GM23248 (cell line): ENCODE measurements at places on chromosomes 7 and 10.
A peak's percentile ranks its signal among the peaks of the same experiment; 100 is the strongest.

DNA sequence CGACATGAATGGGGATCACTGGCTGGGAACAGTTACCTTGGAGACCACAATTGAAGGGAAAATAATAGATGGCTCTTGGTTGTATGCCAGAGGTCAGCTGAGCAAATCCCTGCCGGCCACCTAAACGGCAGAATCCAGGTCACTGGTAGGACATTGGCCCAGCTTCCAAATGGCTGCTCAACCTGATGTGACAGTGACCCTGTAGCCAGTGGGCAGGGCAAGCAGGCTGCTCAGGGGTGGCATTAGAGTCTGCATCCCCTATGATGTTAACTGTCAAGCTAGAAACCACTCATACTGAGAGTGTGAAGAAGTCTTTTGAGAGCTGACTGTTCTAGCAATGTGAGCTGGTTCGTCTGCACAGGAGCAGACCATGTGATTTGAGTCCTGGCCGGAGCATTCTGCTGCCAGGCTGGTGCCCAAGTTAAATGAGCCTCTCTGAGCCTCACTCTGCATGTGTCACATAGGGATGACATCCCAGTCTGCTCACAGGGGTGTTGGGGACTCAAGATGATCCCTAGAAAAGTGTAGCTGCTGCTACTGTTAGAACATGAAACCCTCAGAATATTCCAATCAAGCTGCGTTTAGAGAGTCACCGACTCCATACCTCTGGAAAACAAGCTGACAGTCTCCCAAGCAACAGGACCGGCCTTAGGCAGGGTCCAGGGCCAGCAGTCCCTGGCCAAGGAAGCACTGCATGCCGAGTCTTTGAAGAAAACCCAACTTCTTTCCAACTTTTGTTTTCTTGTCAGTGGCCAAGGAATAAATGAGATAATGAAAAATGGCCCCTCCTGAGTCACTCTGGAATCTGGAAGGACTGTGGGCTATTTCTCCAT is 69.7 kb downstream of the VWA2 start:
- DNase-seq, result peak; percentile 65

GRCh38 chr7:112405286-112405685 is 45.0 kb upstream of the IFRD1 start:
- no peak for DNase-seq

GRCh38 chr7:6228361-6229229 is 43.8 kb downstream of the CYTH3 start:
- DNase-seq, result peak; percentile 70

DNA sequence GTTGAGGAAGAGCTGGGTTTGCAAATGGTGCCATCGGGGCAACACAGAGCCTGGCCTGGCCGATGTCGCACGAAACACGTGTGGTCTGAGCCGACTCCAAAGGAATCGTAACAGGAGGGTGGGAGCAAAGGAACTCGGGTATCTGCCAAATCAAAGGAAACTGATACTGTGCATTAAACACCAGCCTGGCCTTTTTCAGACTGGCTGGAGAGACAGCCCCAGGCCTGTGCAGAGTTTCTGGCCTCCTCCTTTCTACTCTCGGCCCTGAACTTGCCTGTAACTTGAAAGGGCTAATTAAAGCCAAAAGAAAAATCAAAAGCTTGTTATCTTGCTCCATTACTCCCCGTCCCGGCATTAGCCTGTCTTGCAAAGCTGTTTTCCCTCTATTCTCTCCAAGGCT is 71.4 kb downstream of the PLXNA4 start:
- DNase-seq, result no peak

GRCh38 chr7:90178679-90179278 is 24.5 kb downstream of the STEAP1 start:
- peak; percentile 95 for DNase-seq

DNA sequence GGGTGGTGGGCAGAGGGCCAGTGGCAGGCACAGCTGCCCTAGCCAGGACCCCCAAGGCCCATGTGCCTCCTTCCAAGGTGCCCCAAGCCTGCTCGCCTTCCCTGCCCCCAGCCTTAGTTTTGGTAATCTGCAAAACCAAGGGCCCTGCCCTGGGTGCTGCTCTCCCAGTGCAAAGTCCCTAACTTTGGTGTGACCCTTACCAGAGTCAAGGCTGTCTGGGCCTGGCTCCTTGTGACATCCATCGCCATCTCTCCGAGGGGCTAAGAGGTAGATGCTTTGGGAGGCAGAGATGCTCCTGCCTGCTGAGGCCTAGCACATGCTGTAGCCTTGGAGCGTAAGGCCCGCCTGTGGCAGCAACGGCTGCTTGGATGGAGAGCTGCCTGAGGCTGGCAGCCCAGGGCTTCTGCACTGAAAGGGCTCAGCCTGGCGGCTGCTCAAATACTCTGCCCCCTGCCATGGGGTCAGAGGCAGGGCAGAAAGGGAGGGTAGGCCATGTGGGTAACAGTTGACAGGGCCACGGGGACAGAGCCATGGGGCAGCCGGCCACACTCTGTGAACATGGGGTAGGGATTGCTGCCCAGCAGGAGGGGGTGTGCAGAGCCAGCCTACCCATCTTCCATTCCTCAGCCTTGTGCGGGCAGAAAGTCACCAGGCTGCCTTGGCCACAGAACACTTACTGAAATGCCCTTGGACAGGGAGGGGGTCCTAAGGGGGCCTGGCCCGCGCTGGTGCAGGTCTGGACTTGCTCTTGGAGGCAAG is 17.9 kb upstream of the MYL7 start:
- DNase-seq, result no peak

DNA sequence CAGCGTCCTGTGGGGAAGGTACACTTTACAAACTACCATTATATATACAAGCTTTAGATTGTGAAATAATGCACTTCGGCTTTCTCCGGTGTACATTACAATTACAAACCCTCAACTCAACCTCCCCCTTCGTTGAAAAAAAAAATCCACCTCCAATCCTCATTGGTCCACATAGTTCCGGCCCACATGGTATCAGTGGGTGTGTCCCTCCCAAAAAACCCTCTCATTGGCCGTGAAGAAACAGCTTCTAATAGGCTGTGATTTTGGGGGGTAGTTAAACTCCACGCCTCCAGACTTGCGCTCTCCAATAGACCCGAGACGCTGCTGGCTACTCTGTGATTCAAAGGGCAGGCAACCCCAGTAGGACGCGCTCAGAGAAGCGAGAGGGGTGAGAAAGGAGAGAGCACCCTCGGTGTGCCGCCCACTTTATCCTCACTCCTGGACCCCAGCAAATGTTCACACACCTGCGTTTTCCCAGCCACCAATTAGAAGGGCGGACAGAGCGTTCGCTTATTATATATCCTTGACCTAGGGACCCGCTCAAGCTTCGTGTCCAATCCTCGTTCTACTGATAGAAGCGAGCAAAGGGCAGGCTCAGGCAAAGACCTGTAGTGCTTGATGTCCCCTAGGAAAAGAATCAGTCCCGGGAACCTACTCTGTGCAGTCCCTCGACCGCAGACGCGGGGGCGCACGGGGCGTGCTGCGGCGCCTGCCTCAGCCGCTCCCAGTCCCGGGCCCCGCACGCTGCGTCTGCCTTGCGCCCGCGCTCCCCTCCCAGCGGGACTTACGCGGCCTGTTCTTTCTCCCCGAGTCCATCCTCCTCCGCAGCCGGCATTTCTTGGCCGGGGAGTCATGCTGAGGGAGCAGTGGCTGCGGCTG is 991 bp downstream of the PANK1 start:
- DNase-seq, result peak; percentile 97

GRCh38 chr10:43846187-43846680 is 197.6 kb upstream of the ZNF32 start:
- peak; percentile 78 for DNase-seq

- peak; percentile 91 for DNase-seq
Observed at GRCh38 chr10:3477683-3478082, 305.1 kb upstream of the PITRM1 start.

GRCh38 chr7:158539711-158540146 is 47.9 kb downstream of the PTPRN2 start:
- DNase-seq, result no peak

DNA sequence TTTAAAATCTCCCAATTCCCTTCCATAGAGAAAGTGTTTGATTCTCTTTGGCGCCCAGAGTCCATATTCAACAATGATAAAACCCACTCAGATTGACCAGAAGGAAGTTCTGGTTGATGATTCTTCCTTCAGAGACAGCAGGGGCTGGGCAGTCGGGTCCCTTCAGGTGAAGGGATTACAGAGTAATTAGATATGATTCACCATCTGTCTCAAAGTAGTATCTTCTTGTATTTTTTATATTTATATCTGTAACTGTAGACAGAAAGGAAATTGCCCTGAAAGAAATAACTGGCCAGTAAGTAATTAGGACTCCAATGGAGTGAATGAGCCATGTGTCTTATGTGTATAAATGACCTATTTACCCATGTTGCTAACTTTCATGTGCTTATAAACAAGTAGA is 156.0 kb downstream of the PLCE1 start:
- DNase-seq, result no peak

DNA sequence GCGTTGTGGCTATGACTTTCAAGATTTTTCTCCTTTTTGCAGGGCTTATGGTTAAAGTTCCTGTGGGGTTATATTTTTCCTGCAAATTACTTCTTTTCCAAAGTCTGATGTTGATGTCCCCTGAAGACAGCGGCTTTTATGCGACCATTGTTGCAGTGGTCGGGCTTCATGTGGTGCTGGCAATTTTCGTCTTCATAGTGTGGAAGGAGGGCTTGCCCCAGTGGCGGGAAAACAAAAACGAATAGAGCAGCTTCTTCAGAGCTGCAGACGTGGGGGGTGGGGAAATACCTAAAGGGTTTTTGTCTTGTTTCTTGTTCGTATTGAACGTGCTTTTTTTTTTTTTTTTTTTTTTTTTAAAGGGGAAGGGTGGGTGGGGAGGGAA is 53.8 kb downstream of the MCMBP start:
- no peak for DNase-seq

GRCh38 chr10:103845972-103846371 is 9.4 kb downstream of the SH3PXD2A start:
- no peak for DNase-seq

- no peak for DNase-seq
Observed at GRCh38 chr7:34036051-34036920, 130.9 kb downstream of the BMPER start.

DNA sequence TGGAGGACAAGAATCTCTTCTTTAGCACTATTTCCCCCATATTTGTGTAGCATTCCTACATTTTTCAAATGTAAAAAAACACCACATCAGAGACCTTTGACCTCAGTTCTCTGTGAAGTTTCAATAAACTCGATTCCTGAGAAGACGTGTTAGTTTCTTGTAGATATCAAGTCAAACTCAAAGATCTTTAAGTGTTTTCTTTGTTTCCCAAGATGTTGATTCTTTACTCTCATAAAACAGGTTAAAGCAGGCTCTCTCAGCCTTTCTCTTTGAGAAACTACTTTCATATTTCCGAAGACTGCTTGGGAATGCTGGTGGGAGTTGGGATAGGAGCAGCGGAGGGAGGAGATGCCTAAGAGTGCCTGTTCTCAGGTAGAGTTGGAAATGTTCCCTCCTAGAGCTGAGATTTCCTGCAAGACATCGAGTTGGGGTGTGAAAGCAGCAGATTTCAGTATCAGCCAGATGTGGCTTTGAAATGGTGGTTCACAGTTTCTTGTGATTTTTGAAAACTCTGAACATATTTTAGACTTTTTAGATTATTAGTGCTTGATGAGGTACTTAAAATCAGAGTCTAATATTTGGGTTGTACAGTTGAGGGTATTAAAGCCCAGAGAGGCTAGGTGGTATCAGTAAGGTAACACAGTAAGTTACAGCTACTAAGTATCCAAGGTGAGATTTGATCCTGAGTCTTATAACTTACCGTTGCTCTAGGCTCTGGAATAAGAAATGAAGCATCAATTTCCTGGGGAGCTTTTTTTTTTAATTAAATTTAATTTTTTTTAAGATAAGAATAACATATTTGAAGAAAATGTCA is 13.9 kb downstream of the ADK start:
- DNase-seq, result no peak
